Calu3 (cell line): ENCODE measurements at places on chromosomes 7 and 10. TPM values are rescaled to one million over a fixed set of nuclear protein-coding genes. Genes with fewer than 3 reads are reported as not detected.

DNA sequence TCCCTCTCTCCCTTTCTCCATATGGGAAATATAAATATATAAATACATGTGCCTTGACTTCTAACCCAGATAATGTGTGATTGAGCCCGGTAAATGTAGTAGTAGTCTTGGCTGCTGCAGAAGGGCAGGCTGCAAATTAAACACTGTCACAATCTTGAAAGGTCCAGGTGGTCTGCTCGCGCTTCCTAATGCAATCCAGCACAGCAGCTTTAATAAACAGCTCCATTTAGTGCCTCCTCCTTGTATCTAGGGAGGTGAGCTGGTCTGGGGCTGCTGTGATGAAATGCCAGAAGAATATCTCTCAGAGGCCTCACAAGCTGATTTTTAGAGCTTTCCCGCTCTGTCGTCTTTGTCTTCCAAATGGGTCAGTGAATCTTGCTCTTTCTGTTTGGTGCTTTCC, 782 bp downstream of the POU6F2 start:
- peaks cover 15% of the 10 kb centered on the region for H3K4me1 ChIP-seq
- no peaks in the 10 kb centered on the region for H3K36me3 ChIP-seq
- no peaks in the 10 kb centered on the region for H3K27me3 ChIP-seq
- DNase-seq: no peak

DNA sequence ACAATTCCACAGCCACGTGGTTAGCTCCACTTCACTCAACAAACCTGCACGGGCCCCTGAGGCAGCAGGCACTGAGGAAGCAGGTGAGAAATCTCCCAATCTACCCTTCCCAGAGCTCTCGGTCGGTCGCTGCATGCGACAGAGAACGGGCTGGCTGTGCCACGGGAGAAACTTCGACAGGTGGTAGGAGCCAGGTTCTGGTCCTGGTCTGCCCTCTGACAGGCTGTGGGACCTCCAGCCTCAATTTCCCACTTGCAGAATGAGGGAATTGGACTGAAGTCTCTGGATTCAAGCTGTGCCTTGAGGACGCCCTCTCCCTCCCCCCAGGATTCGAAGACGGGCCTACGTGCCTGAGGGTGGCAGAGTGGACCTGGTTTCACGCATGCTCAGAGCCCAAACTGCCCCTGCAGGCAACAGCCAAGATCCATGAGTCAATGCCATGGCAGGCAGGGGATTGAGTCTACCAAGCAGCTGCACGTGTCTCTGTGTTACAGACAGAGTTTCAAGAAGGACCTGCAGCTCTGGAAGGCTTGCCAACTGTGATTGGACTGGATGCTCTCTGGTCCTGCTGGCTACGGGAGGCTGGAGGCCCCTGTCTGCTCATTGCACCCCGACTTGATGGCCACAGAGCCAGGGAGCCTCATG, 215.0 kb downstream of the USP6NL start:
- no peak overlapping the region for H3K4me3 ChIP-seq
- no peaks in the 10 kb centered on the region for H3K4me1 ChIP-seq
- no peaks in the 10 kb centered on the region for H3K36me3 ChIP-seq
- no peak overlapping the region for H3K27ac ChIP-seq
- DNase-seq: no peak

DNA sequence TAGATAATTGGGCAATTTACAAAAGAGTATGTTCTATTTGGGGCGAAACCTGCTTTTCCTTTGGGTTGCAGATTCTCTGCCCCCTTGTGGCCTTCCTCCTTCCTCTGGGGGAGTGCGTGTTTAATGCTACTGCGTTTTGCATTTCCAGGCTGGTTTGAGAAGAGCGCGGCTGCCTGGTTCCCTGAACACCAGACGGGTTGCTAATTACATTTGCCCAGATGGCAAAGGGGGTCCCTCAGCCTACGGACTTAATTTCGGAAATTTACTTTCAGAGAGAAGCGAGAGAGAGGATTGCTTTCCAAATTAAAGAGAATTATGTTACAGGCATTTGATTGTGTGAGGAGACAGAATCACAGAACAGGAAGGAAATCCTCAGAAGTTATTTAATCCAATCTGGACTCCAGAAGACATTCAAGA, 91.9 kb upstream of the JAZF1 start:
- no peak overlapping the region for H3K4me3 ChIP-seq
- H3K27ac ChIP-seq: no peak overlapping the region
- DNase-seq: peak; percentile 24
- H3K36me3 ChIP-seq: no peaks in the 10 kb centered on the region
- no peaks in the 10 kb centered on the region for H3K4me1 ChIP-seq

- H3K4me1 ChIP-seq: no peaks in the 10 kb centered on the region
- DNase-seq: no peak
- H3K27me3 ChIP-seq: no peaks in the 10 kb centered on the region
- no peak overlapping the region for H3K27ac ChIP-seq
- H3K4me3 ChIP-seq: no peak overlapping the region
Measured at GRCh38 chr10:132204781-132205473, 18.2 kb downstream of the DPYSL4 start.

DNA sequence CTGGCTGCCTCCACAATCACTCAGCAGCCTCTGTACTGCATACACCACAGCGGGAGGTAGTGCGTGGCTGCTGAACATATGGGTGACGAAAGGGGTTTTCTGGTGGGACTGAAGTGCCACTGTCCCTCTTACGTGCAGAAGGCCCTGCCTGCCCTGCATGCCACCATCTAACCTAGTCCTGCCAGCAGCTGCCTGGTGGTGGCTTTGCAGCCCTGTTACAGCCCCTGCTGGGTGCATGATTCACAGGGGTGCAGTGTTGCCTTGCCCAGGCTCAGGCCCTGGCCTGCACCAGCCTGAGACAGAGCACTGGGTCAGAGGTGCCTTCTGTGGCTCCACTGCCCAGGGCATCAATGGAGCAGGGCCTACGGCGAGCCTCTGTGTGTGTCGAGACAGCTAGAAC, 50.1 kb downstream of the SYPL1 start:
- H3K27me3 ChIP-seq: no peaks in the 10 kb centered on the region
- H3K27ac ChIP-seq: no peak overlapping the region
- H3K36me3 ChIP-seq: peaks cover 5% of the 10 kb centered on the region
- peaks cover 50% of the 10 kb centered on the region for H3K4me1 ChIP-seq
- no peak for DNase-seq

Gene CXCL12
- total RNA-seq: not detected in 2 replicates

- no peak for DNase-seq
- no peaks in the 10 kb centered on the region for H3K27me3 ChIP-seq
- H3K27ac ChIP-seq: no peak overlapping the region
- no peaks in the 10 kb centered on the region for H3K36me3 ChIP-seq
- H3K4me1 ChIP-seq: no peaks in the 10 kb centered on the region
- H3K4me3 ChIP-seq: no peak overlapping the region
Measured at GRCh38 chr7:19091550-19092200, 25.8 kb downstream of the TWIST1 start.

Gene CLEC2L
- not detected in 2 replicates for total RNA-seq

DNA sequence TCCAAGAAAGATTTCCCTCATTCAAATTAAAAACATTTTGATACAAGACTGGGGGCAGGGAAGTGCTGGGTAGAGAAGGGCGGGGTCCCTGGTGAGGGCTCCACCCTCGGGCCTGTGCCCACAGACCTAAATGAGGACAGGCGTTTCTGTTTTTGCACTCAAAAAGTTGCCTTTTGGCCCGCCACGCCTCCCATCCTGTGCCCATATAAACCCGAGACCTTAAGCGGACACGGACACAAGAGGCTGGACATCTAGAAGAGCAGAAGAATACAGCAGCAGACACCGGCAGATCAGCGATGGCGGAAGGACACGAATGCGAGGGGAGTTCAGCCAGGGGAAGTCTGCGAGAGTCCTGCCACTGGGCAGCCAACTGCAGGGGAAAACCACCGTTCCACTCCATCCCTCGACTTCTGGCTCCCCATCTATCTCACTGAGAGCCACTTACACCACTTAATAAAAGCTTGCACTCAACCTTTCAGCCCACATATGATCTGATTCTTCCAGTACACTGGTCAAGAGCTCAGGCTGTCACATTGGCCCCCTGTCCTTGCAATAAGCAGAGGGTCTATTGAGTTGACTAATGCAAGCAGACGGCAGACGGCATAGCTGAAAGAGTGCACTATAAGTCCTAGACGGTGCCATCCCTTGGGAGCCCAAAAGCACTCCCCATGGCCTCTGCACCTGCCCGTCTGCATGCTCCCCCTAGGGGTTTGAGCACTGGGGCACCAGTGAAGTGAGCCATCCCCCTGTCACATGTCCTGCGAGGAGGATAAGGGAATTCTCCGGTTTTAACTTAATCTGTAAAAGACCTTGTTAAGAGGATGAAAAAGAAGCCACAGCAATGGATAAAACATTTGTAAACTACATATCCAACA, 181.8 kb upstream of the PRSS1 start:
- DNase-seq: no peak
- H3K27ac ChIP-seq: no peak overlapping the region
- H3K36me3 ChIP-seq: no peaks in the 10 kb centered on the region
- H3K4me1 ChIP-seq: peaks cover 7% of the 10 kb centered on the region
- H3K4me3 ChIP-seq: no peak overlapping the region
